ENCODE measurements at places on chromosomes 16 and 17.

DNA sequence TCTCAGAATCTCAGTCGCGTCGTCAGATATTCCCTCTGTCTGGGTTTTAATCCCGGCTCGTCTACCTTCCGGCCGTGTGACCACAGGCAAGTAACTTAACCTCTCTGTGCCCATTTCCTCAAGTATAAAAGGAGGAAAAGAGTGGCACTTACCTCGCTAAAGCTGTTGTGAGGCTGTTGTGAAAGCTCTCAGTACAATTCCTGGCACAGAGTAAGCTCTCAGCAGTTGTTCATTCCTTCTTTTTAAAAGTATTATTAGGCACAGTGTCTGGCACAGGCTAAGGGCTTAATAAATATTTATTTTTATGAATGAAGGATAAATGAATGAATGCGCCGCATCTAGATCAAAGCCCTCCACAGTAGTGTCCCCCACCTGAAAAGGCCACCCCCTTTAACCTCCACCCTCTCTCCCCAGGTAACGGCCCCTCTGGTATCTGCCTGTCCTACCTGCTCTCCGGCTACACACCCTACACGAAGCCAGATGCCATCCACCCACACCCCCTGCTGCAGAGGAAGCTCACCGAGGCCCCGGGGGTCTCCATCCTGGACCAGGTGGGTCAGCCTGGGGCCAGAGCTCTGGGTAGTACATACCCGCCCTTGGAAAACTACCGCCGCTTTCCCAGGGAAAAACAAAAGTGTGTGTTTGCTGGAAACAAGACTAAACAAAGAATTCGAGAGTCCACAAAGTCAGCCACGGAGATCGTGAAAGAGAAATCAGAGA is 6.0 kb downstream of the OSGIN1 start:
- no peak for DNase-seq

- no peak for DNase-seq
Observed at GRCh38 chr17:80834893-80835275, 156.8 kb upstream of the CHMP6 start.

GRCh38 chr17:11986179-11986941 is 10.9 kb downstream of the ZNF18 start:
- DNase-seq, result no peak

GRCh38 chr16:20763461-20764232 is at the start of gene ACSM3:
Gene ACSM3 (plus strand): TSS chr16:20764014. CDS start chr16:20770035, 6,021 bp downstream.
- DNase-seq, result no peak

GRCh38 chr16:48156790-48157209 is 1.0 kb upstream of the ABCC12 start:
- DNase-seq, result peak; percentile 96
